8988T (cell line): ENCODE measurements at places on chromosomes 16 and 17.

- no peak for DNase-seq
Observed at GRCh38 chr16:49754495-49755312, 101.2 kb downstream of the ZNF423 start.

DNA sequence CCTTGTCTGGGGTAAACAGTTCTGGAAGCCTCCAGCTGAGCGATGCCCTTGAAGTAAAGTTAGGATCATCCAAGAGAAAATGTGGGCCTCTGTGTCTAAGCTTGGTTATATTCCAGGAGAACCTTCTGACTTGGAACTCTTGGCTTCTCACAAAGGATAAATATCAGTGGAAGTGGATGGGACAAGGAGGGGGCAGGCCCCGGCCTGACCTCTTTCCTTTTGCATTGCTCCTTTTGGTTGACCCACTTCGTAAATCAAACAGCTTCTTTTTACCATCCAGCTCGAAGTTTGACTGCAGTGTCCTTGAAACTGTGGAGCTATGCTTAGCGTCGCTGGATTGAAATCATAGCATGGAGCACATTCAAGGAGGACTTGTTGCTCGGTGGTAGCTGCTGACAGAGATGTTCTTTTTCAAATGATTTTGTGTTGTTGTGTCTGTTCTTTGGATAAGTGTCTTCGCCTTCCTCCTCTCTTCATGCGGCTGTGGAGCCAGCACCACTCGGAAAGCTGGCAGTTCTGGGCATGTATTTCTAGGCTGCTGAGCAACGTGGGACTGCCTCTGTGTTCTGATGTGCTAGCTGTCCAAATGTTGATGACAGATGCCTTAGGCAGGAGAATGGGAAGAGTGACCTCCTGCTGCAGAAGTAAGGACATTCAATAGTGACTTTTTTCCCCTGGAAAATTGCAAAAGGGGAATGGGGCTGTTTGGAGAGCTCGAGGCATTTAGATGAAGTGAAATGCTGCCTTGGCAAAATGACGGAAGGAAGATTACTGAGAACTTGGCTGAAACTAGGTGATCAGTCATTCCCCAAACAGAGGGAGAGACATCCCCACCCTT, 4.5 kb downstream of the MINK1 start:
- no peak for DNase-seq

DNA sequence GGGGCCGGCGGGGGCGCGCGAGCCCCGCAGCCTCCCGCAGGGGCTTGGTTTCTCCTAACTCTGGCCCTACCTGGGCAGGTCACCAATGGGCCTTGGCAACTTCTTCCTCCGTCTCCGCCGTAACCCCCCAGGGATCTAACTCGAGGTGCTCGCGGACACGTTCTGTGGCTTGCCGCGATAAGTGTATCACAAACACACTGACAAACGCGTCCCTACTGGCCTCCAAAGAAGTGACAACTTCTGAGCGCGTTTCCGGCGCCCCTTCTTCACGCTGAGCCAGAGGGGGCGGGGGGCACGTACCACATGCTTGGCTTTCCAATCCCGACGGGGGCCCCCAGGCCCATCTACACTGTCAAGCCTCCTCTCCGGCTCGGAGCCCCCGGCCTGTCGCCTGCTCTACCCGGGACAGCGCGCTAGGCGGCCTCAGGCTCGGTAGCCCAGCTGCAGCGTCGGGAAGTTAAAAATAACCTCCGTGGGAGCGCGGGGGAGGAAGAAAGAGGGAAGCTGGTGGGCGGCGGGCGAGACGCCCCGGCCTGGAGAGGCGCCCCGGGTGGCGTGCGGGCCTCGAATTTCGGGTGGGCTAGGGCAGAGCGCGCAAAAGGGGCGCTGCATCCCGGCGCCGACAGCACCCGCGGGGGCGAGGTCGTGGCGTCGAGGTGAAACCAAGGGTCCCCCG, 725 bp upstream of the SPHK1 start:
- peak; percentile 57 for DNase-seq

DNA sequence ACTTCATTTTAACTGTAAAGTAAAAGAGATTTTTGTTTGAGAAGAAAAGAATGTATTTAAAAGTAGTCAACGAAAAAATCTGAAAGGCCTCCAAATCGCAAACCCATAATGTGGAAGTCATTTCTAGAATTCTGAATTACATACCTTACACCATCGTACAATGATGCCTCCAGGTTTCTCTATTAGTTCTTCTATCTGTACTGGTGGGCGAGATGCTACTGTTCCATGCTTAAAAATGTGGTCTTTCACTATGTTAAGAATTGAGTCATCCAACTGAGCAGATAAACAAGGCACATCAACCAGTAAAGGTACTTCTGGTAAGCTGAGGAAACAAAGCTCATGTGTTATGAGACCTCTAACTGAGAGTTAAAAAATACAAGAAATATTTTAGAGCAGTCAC, 28.5 kb downstream of the CRLF3 start:
- DNase-seq, result no peak

- DNase-seq, result no peak
Observed at GRCh38 chr17:72416905-72417304, 296.1 kb downstream of the SOX9 start.

DNA sequence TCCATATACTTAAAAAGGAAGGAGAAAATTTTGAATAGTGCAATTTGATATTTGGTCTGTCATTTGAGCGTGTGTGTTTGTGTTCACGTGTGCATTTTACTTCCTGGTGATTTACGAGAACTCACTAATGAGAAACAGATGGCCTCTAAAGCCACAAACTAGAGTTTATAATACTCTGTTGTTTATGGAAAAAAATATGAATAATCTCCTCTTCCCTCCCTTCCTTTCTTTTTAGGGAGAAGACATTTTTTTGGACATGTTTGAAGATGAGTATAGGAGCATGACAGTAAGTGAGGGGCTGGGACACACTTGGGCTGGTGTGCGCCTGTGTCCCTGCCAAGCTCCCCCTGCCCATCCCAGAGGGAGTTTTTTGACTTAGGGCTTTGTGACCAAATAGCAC, 102.7 kb downstream of the CLEC16A start:
- DNase-seq, result no peak

DNA sequence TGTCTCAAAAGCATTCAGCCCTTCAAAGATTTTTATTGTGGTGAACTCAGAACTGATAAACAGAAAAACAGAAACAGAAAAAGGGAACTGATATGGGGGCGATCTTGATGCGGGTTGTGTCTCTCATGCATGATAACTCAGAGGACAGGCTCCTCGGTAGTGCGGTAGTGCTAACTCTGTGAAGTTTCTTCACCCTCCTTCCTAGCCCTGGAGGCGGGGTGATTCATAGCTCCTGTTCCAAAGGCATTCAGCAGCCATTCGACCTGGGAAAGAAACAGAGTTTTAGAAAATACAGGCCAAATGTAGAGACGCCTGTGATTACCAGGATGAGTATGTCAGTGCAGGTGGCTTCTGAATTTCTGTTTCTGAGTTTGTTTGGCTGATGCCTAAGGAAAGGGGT, 5.5 kb upstream of the MAF start:
- no peak for DNase-seq

DNA sequence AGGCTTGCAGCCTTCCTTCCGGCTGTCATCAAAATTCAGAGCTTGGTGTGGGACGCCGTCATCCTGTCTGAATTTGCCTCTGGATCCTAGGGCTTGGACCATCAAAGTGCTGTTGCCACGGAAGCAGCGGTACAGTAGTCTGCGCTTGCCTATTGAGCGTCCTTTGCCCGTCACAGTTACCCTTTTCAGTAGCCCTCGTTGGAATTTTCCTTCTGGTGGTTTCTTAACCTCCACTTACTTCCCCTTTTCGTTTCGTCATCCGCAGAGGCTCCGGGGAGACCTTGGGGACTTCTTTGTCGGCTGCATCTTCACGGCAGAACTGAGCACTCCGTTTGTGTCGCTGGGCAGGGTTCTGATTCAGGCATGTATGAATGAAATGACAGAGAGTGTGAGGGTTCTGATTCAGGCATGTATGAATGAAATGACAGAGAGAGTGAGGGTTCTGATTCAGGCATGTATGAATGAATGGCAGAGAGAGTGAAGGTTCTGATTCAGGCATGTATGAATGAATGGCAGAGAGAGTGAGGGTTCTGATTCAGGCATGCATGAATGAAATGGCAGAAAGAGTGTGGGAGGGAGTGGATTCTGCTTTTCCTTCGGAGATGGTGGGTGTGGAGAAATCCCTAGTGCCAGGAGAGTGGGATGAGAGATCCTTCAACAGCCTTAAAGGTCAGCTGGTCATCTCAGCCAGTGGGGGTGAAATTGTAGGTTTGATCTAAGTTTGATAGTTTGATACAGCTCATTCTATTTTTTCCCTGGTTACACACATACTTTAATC, 8.0 kb downstream of the TLCD3A start:
- no peak for DNase-seq

DNA sequence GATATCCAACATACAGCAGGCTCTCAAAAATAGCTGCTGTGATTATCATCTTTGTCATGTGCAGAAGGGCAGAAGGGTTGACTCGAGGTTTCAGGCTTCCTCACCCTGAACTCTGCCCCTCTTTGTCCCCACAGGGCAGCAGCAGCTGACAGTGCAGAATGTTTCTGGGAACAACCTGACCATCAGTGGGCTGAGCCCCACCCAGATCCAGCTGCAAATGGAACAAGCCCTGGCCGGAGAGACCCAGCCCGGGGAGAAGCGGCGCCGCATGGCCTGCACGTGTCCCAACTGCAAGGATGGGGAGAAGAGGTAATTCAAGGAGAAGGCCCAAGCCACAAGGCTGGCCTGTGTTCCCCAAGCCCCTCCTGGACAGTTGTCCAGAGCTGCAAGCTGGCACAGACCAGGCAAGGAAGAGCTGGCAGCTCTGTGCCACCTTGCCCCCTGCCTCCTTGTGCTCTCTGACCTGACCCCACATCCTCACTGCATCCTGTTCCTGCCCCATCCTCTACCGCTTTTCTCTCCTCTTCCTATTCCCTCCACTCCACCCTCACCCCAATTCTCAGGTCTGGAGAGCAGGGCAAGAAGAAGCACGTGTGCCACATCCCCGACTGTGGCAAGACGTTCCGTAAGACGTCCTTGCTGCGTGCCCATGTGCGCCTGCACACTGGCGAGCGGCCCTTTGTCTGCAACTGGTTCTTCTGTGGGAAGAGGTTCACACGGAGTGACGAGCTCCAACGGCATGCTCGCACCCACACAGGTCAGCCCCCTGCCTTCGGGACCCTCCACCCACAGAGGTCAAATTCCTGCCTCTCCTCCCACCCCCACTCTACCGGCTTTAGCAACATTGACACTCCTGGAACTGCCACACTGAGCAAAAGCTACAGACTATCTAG, 16.3 kb upstream of the PNPO start:
- no peak for DNase-seq

- peak; percentile 68 for DNase-seq
Observed at GRCh38 chr17:73311781-73312641, at the start of gene CDC42EP4. TSS of gene CDC42EP4 (minus strand) at chr17:73312001. CDS start at chr17:73286500, 25,501 bp downstream.

GRCh38 chr17:17170346-17170985, 35.7 kb downstream of the PLD6 start:
- DNase-seq, result no peak

GRCh38 chr17:78241277-78242023, 10.0 kb downstream of the TMEM235 start:
- no peak for DNase-seq

DNA sequence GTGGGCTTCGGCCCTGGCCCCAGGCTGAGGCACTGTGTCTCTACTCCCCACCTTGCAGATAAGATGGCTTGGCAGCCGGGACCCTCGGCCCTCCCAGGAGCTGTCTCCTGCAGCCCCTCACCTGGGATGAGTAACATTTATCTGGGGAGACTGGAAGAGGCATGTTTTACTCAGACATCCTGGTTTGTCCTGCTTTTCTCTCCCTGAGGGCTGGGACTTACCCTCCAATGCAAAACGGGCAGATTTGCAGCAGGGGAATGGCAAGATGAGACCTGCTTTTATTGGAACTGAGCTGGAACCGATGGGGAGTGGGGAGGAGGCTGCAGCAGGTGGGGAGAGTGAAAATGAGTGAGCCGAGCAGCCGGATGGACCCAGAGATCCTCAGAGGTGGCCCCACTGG, 27.3 kb upstream of the UBE2G1 start:
- DNase-seq, result no peak

GRCh38 chr17:76147211-76148014, 6.4 kb upstream of the FOXJ1 start:
- DNase-seq, result no peak

DNA sequence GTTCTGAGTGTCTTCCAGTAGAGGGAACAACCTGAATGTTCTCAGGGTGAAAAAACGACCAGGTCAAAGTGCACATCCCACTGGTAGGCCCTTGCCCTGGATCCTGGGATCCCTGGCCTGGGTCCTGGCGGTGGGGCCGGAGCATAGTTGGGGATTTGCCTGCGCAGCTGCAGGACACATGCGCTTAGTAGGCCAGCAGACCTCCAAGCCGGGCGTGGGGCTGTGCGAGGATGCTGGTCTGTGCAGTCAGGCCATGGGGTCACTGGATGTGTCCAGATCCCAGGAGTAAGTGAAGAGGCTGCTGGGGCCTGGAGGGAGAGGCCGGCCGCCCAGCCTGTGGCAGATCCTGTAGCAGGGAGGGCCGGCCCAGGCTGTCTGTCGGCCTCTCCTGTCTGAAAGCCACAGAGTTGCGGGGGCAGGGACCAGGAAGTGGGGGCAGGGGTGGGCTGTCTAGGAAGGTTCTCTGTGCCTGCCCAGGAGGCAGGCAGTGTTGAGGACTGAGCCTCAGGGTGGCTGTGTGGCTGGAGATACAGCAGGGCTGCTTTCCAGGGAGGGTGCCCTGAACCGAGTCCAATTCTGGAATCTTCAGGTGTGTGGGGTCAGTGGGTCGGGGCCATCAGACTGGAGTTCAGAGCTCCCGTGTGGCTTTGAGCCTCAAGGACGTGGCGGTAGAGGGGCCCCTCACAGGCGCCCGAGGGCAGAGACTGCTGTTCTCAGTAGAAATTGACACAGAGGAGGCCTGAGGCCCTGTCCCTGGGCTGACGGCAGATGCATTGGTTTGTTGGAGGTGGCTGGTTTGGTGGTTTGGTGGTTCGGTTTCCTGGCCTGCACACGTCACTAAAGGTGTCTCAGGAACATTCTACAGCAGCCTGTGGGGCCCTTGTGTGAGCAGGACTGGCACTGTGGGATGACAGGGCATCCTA, 17.2 kb upstream of the NUDT16L1 start:
- no peak for DNase-seq

- no peak for DNase-seq
Observed at GRCh38 chr17:39617100-39617445, 9.4 kb upstream of the NEUROD2 start.

DNA sequence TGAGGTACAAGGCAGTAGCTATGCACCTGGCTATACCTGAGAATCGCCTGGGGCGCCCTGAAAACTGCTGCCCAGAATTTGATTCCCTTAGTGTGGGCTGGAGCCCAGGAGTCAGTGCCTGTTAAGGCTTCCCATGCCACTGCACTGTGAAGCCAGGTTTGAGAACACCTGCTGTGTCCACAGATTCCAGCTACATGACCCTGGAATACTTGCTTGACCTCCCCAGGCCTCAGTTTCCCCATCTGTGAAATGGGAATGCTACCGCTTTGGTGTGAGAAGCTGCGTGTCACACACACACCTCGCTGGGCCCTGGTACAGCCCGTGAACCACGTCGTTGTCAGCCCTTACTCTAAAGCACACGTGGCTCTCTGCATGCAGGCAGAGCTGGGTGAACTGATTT, 271.0 kb downstream of the C16orf95 start:
- no peak for DNase-seq
